ENCODE measurements at places on chromosomes 2 and 18.

- no peak for DNase-seq
Observed at GRCh38 chr2:239469106-239469960, 68.5 kb upstream of the HDAC4 start.

DNA sequence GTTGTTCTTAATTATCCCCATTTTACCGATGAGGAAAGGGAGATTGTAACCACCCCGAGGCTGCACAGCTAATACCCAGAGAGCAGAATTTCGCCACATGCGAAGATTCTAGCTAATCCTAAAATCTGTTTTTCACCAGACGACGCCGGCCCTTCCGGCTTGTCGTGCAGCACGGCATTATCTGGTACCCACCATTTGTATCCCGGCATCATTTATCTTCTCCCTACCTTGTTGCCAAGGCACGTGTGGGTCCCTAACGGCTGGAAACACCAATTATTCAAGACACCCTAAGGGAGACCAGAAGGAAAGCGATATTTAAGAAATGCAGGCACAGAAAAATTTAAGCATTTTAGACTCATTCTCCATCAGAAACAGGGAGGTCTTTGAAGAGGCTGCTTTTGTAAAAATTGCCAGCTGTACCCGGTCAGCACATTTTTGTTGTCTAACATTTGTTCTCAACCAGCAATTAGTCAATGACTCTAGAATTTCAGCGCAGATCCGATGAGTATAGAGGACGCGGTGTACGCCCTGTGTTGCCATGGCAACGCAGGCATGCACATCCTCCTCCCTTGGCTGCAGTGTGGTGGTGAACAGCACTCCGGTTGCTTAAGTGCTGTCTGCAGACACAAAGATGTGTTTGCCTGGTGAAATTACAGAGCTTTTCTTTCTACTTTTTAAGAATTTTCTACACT is 111.6 kb downstream of the AGAP1 start:
- peak; percentile 69 for DNase-seq

GRCh38 chr2:54638103-54638502 is 85.4 kb upstream of the EML6 start:
- DNase-seq = no peak

- no peak for DNase-seq
Observed at GRCh38 chr2:212099658-212100057, 438.9 kb downstream of the ERBB4 start.

GRCh38 chr2:180524499-180524898 is 455.9 kb upstream of the UBE2E3 start:
- DNase-seq = peak; percentile 16

- DNase-seq = no peak
Observed at GRCh38 chr2:177885828-177886466, 186.6 kb downstream of the PDE11A start.

DNA sequence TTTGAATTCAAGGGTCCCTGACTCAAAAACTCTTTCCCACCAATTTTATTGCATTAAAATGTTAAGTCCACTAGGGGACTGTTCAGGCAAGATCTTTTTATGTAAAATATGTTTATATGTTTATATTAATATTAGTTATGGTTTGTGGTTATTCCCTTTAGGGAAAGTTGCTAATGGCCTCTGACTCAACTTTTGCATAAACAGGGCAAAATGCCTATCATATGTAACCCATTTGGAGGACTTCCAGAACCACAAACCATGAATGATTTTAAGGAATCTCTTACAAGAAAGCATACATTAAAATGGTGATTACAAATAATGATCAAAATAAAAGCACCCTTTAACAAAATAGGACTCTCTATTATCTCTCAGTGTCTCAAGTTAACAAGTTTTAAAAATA is 1484.5 kb upstream of the ZEB2 start:
- no peak for DNase-seq

- DNase-seq = no peak
Observed at GRCh38 chr2:143192716-143193115, 63.5 kb downstream of the ARHGAP15 start.

- no peak for DNase-seq
Observed at GRCh38 chr2:123502931-123503330, 522.2 kb upstream of the CNTNAP5 start.

GRCh38 chr2:238557936-238558335 is 131.2 kb downstream of the ASB1 start:
- no peak for DNase-seq

- no peak for DNase-seq
Observed at GRCh38 chr2:139033300-139033699, 253.1 kb upstream of the NXPH2 start.

GRCh38 chr2:127173057-127173456 is 47.0 kb downstream of the CYP27C1 start:
- no peak for DNase-seq

- DNase-seq = no peak
Observed at GRCh38 chr2:101486258-101486701, 11.4 kb upstream of the RFX8 start.

- DNase-seq = no peak
Observed at GRCh38 chr18:36558234-36558633, 260.7 kb downstream of the FHOD3 start.

DNA sequence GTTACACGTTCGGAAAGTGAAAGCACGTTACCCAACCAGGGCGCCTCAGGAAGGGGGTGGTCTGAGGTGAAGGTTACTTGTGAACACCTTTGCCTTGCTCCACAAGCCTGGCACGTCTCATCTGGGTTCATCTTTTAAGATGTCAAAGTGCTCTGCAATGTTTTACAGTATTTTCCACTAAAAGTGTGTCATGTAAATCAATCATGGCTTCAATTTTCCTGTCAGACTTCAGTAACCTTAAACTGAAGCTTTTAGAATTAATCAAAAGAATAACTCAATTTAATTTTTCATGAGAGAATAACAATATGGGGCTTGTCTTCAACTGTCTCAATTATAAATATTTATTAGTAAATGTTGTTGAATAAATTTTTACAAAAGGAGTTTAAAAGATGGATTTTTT is 93.3 kb upstream of the FANCL start:
- DNase-seq = no peak

DNA sequence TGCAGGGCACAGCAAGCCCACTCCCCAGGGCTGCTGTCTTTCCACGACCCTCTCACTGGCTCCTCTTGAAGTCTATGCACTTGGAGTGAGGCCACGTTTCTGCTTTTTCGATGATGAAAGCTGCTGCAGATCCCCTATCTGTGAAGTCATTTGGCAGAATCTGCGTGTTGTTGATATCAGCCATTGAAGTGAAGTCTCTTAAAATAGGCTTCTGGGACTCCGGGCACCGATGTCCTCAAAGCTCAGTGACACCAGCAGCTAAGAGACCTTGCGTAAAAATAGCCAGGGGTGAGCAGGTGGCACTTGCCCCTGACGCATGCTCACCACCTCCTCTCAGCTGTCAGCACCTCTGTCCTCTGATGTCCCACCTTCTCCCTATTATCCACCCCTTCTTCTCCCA is 89.4 kb upstream of the FHL2 start:
- DNase-seq = no peak

GRCh38 chr2:70934981-70935380 is 719 bp upstream of the ATP6V1B1 start:
- no peak for DNase-seq

GRCh38 chr2:6881046-6881445 is 3.5 kb downstream of the RSAD2 start:
- DNase-seq = no peak
